Choroid plexus epithelial cell (primary cell): ENCODE measurements at places on chromosomes 4 and X.

- no peak for DNase-seq
Observed at GRCh38 chr4:33532821-33533220, 2711.5 kb downstream of the ARAP2 start.

GRCh38 chr4:87414816-87415215, 7.6 kb upstream of the NUDT9 start:
- DNase-seq, result no peak

- DNase-seq, result no peak
Observed at GRCh38 chrX:130186651-130187050, 14.9 kb downstream of the RAB33A start.

- DNase-seq, result peak; percentile 42
Observed at GRCh38 chrX:155086202-155086840, 15.0 kb downstream of the BRCC3 start.

DNA sequence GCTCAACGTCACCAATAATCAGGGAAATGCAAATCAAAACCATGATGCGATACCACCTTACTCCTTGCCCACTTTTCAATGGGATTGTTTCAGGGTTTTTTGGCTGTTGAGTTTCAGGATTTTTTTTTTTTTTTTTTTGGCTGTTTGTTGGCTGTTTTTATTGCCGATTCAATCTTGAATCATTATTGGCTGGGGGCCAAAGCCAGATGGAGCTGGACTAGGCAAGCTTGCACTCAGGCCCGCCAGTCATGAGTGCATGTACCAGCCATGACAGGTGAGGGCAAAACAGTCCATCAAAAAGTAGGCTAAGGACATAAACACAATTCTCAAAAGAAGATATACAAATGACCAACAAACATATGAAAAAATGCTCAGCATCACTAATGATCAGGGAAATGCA, 13.3 kb downstream of the YIPF7 start:
- DNase-seq, result no peak
